COR-L47 (cell line): ENCODE measurements at places on chromosomes 7 and 10.

GRCh38 chr7:831596-832166 is 595 bp upstream of the SUN1 start:
- no peak for DNase-seq

DNA sequence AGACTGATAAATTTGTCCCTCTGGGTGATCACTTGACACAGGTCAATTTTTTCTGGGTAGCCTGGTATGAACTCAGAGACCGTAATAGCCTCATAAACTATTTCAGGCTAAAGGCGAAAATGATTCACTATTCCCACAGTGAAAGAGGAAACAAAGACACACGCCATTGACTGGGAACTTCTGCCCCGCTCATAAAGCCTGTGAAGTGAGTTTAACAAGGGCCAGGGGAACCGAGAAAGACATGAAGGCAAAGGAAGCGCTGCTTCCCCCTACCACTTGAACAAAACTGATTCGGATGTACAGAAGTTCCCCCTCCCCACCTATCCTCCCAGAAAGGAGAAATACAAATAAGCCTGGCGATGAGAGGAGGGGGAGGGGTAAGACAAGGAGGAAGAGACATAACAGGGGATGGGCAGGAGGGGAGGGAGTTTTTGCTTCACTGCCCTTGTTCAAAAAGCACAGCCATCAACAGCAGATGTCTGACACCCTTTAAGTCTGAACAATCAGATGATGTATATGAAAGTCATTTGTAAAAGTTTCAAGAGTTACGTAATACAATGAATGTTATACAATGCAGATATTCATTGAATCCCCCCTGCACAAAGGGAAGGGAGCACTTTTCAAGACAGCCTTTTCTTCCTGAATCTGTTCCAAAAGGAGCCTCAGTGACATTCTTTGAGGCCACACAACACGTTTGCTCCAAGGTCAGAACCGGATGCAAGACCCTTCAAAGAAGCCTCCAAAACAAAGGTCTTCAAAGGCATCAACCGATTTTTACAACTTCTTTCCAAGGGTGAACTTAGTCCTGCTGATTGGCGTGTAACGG is 734 bp downstream of the ABCB4 start:
- no peak for DNase-seq

- DNase-seq, result no peak
Measured at GRCh38 chr7:81562581-81562980, 207.3 kb downstream of the HGF start.

- DNase-seq, result no peak
Measured at GRCh38 chr7:69246758-69247157, 351.5 kb upstream of the AUTS2 start.

DNA sequence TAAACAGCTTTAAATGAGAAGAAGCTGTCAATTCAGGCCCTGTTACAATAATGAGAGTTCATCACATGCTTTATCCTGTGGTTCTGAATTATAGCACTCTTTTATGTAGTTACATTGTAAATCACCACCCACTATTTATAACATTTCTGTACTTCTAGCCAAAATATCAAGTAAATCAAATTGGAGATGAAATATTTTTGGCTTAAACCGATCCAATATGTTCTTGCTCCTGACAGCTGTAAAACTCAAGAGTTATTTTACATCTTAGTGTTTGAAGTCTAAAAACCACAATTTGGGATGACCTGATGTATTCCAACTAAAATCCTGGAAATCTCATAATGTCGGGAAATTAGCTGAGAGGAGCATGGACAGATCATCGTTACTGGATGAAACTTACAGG is 371.2 kb upstream of the LRRN3 start:
- DNase-seq, result no peak

- DNase-seq, result no peak
Measured at GRCh38 chr7:19928247-19928646, 154.8 kb upstream of the TMEM196 start.

DNA sequence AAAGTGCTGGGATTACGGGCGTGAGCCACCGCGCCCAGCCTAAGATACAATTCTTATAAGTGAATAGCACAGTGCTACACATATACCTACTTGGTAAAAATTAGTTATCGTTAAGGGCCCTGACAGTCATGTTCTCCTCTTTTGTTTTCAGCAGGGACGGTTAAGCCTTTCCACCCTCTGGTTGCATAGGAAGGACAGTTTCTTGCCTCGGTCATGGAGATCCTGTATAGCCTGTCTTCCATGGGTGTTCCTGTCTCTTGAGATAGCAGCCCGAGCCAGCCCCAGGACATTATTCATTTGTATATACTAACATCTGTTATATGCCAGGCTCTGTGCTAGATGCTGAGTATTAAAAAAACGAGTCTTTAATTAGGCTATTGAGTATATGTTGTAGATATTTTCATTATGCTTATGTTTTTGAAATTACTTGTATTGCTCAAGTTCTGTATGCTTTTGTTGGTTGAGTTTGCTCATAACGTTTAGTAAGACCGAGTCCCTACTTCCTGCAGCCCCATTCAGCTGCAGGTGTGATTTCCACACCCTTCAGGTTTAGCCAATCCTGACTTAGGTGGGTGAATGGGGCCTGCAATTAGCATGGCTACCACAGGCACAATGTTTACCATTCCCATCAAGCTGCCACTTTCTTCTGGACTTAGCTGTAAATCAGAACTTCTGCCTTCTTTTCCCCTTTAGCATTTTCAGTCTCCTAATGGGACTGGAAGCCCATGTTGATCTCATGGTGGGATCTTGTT is 24.8 kb downstream of the CCSER2 start:
- DNase-seq, result peak; percentile 11

GRCh38 chr10:63547628-63548360 is 26.6 kb downstream of the REEP3 start:
- no peak for DNase-seq

GRCh38 chr7:114647518-114647917 is 232.9 kb downstream of the FOXP2 start:
- no peak for DNase-seq

GRCh38 chr7:66558660-66559465 is 69.8 kb upstream of the KCTD7 start:
- DNase-seq, result no peak
